ENCODE measurements at places on chromosomes 13 and 19. TPM values are rescaled to one million over a fixed set of nuclear protein-coding genes. Genes with fewer than 3 reads are reported as not detected.

- peak within 1 kb of the TSS; percentile 78 for H3K27ac ChIP-seq
- H3K36me3 ChIP-seq, result peaks cover 11% of the 10 kb centered on the region
- peak within 1 kb of the TSS; percentile 49 for H3K4me3 ChIP-seq
- H3K4me1 ChIP-seq, result peaks cover 16% of the 10 kb centered on the region
Observed at GRCh38 chr19:45691516-45692186, at the start of gene SNRPD2. SNRPD2 (minus strand) TSS chr19:45691953; CDS start chr19:45691888, 65 bp downstream.

GRCh38 chr19:3336680-3337523, 29.5 kb upstream of the NFIC start:
- H3K27me3 ChIP-seq, result no peaks in the 10 kb centered on the region

- DNase-seq, result peak; percentile 12
- peak overlapping the region; percentile 85 for H3K4me3 ChIP-seq
- no peak overlapping the region for H3K27ac ChIP-seq
- no peaks in the 10 kb centered on the region for H3K36me3 ChIP-seq
- H3K4me1 ChIP-seq, result peaks cover 19% of the 10 kb centered on the region
- no peaks in the 10 kb centered on the region for H3K27me3 ChIP-seq
Observed at GRCh38 chr13:102799426-102800144, 666 bp downstream of the BIVM start.

- H3K36me3 ChIP-seq, result no peaks in the 10 kb centered on the region
- H3K4me1 ChIP-seq, result no peaks in the 10 kb centered on the region
- DNase-seq, result no peak
- H3K27ac ChIP-seq, result no peak overlapping the region
- H3K27me3 ChIP-seq, result no peaks in the 10 kb centered on the region
Observed at GRCh38 chr13:46077265-46077664, 24.7 kb upstream of the ZC3H13 start.

DNA sequence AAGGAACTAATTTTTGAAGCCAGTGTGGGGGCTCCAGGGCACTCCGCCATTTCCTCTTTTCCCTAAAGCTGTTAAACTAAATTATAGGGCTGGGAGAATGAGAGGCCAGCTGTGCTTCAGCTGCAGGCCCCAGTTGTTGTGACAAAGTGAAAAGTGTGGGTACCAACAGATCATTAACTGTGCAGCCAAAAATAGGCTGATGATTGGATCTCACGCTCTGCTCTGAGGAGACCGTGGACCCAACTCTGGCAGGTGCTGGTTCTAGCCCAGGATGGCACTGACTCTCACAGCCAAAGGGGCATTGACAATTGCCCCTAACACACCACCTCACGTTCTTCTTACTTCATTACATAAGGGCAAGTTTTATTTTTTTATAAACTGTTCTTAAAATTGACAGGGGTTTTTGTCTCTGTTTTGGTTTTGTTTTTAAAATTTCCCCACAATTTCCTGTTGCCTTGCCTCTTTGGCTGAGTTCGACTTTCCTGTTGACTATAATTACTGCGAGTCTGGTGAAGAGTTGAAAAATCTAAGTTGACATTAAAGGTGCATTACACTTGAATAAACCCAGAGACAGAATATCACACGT, 391.0 kb downstream of the FGF9 start:
- H3K27ac ChIP-seq, result no peak overlapping the region
- no peaks in the 10 kb centered on the region for H3K36me3 ChIP-seq
- no peaks in the 10 kb centered on the region for H3K27me3 ChIP-seq
- no peaks in the 10 kb centered on the region for H3K4me1 ChIP-seq

The ZIM2 gene
- total RNA-seq, result 1.6 TPM

DNA sequence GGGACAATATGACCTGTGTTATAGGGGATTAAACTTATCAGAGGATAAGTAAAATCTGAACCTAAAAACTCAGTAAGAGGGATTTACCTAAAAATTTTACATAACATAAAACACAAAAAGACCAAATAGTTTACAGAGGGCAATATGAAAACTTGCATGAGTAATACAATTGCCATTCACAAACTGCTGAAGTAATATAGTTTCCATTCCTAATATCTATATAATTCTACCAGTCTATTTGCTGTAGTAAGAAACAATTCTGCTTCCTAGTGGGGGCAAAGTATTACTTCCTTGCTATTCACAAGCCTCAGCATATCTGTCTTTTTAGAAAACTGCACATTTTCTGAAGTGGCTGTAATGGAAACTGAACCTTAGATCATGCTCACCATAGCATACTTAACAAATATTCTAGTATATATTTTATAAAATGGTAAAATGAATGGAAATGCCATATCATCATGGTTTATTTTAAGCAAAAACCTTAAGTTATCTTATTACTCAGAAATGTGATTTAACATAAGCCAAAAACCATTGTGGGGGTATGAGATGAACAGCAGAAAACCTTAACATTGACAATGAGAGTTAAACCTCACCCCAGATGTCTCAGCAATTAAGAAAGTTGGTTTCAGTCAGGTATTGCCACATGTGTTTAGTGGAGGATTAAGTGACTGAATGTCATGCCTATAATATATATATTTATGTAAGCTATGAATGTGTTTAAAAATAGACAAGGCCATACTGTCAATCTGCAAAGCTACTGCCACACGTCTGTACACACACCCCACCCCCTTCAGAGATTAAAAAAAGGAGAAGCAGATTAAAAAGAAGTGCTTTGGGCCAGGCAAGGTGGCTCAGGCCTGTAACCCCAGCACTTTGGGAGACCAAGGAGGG, 136.8 kb downstream of the MIPEP start:
- H3K4me3 ChIP-seq, result no peak overlapping the region
- no peak for DNase-seq
- no peaks in the 10 kb centered on the region for H3K36me3 ChIP-seq
- H3K4me1 ChIP-seq, result no peaks in the 10 kb centered on the region

- no peak overlapping the region for H3K27ac ChIP-seq
- DNase-seq, result no peak
- no peaks in the 10 kb centered on the region for H3K27me3 ChIP-seq
- H3K4me1 ChIP-seq, result peaks cover 14% of the 10 kb centered on the region
- no peak overlapping the region for H3K4me3 ChIP-seq
Observed at GRCh38 chr19:45139286-45140143, 21.3 kb downstream of the NKPD1 start.

GRCh38 chr19:13794398-13794756, 866 bp upstream of the ZSWIM4 start:
- DNase-seq, result peak; percentile 86
- H3K4me1 ChIP-seq, result peaks cover 33% of the 10 kb centered on the region
- peak overlapping the region; percentile 95 for H3K27ac ChIP-seq
- no peaks in the 10 kb centered on the region for H3K27me3 ChIP-seq
- peak overlapping the region; percentile 49 for H3K4me3 ChIP-seq
- H3K36me3 ChIP-seq, result no peaks in the 10 kb centered on the region

GRCh38 chr13:91361755-91362271, 14.3 kb downstream of the MIR17HG start:
- H3K27ac ChIP-seq, result no peak overlapping the region
- DNase-seq, result no peak
- H3K27me3 ChIP-seq, result no peaks in the 10 kb centered on the region
- H3K36me3 ChIP-seq, result no peaks in the 10 kb centered on the region

The RASGRP4 gene
- 4.6 TPM for total RNA-seq

DNA sequence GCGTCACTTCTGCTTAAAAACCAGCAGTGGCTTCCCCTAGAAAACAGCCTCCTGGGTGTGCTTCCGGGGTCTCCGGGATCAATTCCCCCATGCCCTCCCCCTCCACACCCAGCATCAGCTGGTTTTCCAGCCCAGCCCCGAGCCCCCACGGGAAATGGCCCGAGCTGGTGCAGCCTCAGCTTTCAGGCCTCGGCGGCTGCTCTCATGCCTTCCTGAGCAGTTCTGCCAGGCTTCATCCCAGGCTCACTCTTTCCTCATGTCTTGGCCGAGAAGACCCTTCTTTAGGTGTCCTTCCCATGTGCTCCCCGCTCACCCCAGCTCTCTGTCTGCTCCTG, 103.1 kb upstream of the RNF113B start:
- no peaks in the 10 kb centered on the region for H3K36me3 ChIP-seq
- no peaks in the 10 kb centered on the region for H3K27me3 ChIP-seq
- H3K4me3 ChIP-seq, result no peak overlapping the region
- no peak for DNase-seq

The KIR2DL1 gene
- total RNA-seq, result not detected

- DNase-seq, result peak; percentile 39
- no peaks in the 10 kb centered on the region for H3K27me3 ChIP-seq
- H3K4me1 ChIP-seq, result peaks cover 39% of the 10 kb centered on the region
Observed at GRCh38 chr19:34428549-34429285, 536 bp downstream of the UBA2 start.
